ENCODE measurements at places on chromosomes 6 and 20. TPM values are rescaled to one million over a fixed set of nuclear protein-coding genes. Genes with fewer than 3 reads are reported as not detected.

- DNase-seq = no peak
Measured at GRCh38 chr20:63952769-63953168, 3.4 kb downstream of the UCKL1 start.

SLC18B1 gene
- 5.4 TPM for total RNA-seq

IRF4 gene
- 0.65 TPM for total RNA-seq

PROKR2 gene
- total RNA-seq = not detected

DNA sequence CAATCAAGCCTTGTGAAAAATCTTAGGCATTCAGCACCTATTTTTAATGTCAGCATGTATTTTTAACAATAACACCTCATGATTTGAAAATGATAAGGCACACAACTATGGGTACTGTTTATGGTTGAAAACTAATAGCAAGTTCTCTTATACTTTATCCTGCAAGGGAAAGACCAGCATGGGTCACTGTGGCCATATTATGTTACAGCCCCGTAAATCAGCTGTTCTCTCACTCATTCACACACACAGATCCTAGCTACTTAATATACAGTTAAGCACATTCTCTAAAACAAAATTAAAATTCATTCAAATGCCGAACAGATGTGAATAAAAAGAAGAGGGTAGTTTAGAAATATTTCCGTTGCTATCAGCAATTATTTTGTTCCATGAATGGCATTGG is 224.4 kb downstream of the OGFRL1 start:
- no peak for DNase-seq

FAM209B gene
- total RNA-seq = not detected

GRCh38 chr6:159852877-159853276 is 37.9 kb upstream of the MAS1 start:
- DNase-seq = no peak

GRCh38 chr6:12051861-12052368 is 39.8 kb downstream of the HIVEP1 start:
- no peak for DNase-seq
